ENCODE measurements at places on chromosomes 11 and 22.

DNA sequence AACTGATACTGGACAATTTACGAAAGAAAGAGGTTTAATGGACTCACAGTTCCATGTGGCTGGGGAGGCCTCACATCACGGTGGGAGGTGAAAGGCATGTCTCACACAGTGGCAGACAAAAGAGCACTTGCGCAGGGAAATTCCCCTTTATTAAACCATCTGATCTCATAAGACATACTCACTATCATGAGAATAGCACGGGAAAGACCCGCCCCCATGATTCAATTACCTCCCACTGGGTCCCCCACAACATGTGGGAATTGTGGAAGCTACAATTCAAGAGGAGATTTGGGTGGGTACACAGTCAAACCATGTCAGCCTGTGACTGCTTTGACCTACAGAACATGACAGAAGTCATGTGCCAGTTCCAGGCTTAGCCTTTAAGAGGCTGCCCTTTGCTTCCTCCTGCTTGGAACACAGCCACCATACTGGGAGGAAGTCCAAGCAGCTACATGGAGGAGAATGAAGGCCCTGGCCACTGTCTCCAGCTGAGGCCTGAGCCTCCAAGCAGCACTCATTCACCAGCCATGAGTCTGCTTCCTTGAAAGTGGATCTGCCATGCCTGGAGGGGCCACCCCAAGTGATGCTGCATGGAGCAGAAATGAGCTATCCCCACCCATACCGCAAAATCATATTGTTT lies 10.9 kb upstream of the GAL start:
- no peak for DNase-seq

GRCh38 chr11:96074551-96075310 lies 150.8 kb upstream of the MTMR2 start:
- no peak for DNase-seq

DNA sequence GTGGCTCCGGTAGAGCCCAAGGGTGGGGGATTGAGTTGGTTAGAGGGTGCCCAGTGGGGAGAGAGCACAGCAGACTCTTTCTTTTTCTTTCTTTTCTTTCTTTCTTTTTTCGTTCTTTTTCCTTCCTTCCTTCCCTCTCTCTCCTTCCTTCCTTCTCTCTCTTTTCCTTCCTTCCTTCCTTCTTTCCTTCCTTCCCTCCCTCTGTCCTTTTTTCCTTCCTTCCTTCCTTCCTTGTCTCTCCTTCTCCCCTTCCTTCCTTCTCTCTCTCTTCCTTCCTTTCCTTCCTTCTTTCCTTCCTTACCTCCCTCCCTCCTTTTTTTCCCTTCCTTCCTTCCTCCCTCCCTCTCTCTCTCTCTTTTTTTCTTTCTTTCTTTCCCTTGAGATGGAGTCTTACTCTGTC lies 4.8 kb upstream of the ALX4 start:
- no peak for DNase-seq

DNA sequence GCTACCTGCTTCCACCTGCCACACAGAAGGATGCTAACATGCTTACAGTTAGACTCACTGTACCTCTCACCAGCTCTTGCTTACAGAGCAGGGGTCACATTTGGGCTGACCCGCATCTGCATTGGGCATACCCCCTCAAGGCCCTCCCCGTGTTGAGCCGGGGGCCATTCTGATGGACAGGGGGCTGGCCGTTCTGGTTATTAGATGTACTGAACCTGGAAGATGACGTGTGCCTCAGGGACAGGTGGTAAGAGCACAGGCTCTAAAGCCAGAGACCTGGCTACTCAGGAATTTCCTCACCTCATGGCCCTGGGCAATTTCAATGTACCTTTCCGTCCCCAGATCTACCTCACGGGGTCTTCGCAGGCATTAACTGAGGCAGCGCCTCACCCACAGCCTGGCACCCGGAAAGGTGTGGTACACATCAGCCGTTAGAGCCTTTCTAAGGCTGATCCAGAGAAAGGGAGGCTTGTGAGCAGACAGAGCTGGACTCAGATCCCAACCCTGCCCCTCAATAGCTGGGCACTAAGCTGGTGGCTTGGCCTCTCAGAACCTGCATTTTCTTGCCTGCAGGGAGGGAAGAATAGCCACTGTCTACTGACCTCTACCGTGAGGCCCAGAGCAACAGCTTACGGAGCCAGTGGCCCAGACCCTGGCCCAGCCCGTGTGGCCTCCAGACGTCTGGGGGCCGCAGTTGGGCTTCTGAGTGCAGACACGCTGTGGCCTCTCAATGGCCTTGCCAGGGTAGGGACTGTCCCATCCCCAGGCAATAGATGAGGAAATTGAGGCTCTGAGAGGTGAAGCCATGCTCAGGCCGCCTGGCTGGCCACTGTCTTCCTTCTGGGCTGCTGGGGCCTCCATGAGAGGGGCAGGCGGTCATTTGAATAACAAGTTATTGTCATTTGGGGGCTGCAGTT lies 100.6 kb downstream of the MORC2 start:
- no peak for DNase-seq

DNA sequence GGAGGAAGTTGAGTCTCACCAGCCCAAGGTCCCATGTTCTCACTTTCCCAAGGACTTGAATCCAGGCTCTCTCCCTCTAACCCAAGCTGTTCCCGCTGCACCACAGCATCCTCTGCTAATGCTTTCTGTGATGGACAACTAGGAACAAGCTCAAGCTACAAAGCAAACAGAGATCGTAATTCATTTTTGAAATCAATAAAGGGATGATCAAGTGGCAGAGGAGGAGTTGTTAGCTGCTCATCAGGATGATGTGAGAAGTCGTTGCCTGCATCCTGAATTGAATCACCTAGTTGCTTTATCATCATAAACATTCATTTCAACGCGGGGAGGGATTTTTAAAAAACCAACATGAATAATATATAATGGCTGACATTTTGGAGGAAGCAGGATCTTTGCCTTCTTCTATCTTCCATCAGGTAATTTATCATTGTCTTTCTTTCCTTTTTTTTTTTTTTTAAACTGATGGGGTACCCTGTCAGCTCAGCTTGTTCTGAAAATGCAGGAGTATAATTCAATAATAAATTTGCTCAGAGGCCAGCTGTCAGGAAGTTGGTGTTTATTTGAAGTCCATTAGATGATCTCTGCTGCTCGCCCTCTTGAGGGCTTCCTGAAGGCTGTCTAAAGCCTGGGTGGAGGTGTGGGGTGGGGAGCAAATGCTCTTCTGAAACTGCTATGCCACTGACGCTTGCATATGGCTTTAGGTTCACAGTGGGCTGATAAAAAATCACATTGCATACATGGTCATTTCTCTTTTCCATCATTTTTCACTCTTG lies 174.4 kb upstream of the NARS2 start:
- DNase-seq = no peak

DNA sequence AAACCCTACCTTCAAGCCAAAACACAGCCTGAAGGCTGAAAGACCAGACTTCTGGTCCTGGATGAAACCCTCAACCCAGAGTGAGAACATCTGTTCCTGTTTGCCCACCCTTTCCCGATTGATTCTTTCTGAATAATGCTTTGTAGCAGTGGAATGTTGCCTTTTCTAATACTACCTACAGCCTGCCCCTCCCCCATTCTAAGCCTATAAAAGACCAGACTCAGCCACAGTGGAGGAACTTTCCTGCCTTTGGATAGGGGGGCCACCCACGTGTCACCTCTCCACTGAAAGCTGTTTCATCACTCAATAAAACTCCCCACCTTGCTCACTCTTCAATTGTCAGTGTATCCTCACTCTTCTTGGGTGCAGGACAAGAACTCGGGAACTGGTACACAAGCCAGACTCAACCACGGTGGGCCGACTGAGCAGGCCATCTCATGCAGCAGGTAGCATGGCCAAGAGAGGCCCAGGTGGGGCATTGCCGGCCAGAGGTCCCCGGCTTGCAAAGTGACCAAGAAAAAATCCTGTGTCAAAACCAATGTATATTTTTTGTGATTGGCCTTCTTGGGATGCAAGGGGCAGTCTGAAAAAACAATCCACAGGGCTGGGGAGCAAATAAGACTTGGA lies 6.6 kb upstream of the APOL6 start:
- no peak for DNase-seq

DNA sequence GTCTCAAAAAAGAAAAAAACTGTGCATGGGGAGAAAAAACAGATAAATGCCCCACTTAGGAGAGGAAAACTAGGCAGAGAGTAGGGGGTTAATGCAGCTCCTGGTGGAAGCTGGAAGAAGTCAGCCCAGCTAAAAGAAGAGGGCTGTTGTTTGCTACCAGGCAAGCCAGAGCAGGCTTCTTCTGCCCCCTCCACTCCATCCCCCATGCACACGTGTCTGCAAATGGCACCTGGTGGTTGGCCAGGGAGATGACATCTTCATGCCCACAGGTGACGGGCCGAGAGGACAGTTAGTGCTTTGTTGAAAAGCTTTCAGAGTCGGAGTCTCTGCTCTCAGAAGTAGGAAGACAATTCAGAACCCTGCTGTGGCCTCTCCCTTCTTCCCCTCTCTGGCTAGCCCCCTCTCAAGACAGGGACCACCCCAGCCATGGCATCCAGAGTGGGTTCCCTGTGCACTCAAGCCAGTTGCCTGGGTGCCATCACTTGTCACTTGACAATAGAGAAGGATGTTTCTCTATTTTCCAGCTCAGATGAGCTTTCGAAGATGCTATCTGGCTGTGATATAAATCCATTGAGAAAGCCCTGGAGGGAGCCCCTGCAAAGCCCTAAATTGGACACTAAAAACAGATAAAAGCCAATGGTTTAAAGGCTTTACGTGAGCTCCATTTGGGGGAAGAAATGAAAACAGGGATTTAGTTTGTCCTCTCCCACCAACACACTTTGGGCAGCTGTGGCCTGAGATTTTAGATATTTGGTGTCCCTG lies 142.0 kb downstream of the TRIM29 start:
- no peak for DNase-seq

- DNase-seq = no peak
Measured at GRCh38 chr22:30837531-30837930, 131.0 kb downstream of the MORC2 start.

DNA sequence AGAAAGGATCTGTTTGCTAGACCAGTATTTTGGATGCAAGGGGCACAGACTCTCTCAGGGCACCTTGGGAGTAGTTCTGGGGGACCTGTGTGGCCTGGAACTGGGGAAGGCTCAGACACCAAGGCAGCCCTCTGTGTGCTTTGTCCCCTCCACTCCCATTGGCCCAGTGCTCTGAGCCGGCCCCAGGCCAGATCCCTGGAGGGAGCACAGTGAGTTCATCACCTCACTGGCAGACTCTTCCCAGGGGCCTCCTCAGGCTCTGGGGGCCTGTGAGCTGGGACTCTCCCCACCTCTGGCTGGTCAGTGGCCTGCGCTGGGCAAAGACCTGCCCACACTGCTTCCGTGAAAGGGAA lies 51.7 kb downstream of the CHRDL2 start:
- no peak for DNase-seq

DNA sequence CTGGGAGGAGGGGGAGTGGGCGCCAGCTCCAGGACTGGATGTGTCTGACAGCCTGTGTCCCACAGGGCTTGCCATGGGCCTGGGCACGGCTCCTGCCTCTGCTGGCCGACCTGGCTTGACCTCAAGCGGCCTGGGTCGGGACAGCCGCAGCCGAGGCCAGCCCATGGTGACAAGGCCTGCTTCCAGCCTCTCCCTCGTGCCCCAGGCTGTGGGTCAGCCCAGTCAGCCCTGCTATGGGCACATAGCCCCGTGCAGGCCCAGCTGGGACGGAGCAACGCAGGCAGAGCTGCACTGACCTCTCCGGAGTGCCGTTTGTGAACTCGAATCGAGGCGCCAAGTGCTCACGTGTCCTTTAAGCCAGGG lies 17.9 kb downstream of the OSBPL5 start:
- no peak for DNase-seq

GRCh38 chr22:16917144-16918003 lies 90.6 kb downstream of the GAB4 start:
- no peak for DNase-seq

DNA sequence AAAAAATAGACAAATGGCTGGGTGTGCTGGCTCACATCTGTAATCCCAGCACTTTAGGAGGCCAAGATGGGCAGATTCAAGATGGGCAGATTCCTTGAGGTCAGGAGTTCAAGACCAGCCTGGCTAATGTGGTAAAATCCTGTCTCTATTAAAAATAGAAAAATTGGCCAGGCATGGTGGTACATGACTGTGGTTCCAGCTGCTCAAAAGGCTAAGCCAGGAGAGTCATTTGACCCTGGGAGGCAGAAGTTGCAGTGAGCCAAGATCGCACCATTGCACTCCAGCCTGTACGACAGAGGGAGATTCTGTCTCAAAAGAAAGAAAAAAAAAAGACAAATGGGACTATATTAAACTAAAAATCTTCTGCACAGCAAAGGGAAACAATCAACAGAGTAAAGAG lies 55.4 kb downstream of the USP35 start:
- DNase-seq = no peak

GRCh38 chr11:22466351-22466750 lies 128.2 kb downstream of the SLC17A6 start:
- no peak for DNase-seq

DNA sequence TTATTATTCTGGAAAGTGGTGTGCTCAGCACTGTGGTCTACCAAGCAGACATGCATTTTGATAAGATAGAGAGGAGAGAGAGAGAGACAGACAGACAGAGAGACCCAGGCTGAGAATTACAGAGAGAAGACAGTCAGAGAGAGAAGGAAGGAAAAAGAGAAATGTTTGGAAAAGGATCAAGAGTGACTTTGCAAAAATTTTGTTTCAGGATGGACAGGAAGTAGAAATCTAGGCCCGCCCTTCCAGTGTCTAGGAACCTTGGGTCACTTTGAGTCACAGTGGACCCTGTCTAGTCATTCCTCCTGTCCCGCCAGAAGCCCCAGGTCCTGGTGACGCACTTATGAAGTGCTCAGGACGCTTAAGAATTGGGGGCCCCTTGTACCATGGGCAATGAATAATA lies 166.7 kb downstream of the ST3GAL4 start:
- no peak for DNase-seq

DNA sequence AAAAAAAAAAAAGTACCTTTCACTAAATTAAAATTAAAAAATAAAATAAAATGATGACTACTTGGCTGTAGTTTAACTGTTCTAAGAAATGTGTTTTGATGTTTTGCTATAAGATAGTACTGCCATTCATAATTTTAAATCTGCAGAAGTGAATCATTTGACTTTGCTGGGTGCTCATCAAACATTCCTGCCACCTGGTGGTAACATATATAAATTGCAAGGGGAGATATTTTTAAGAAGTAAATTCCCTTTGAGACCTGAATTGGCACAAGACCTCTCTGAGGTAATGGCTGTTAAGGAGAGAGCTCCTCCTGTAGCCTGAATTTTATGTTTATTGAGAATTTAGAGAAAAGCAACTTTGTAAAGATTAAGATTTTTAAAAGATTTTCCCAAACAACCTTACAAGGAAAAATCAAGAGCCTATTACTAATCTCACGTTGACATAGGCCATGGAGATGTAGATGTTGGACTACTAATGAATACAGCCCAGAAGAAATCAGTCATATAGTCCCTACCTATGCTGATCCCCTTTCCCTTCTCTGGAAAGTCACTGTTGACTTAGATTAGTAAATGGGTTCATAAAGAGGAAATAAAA lies 11.9 kb upstream of the NARS2 start:
- no peak for DNase-seq

- DNase-seq = no peak
Measured at GRCh38 chr11:130829920-130830511, 86.3 kb downstream of the SNX19 start.

DNA sequence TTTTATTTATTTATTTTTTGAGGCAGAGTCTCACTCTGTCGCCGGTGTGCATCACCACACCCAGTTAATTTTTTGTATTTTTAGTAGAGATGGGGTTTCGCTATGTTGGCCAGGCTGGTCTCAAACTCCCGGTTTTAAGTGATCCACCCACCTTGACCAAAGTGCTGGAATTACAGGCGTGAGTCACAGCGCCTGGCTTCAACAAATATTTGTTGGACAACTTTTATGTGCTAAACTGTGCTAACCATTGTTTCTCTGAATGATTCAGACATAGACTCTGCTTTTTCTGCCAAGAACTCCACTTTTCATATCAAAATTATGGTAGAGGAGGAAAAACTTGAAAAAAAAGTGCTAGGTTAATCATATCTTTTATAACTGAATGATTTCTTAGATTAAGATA lies 36.3 kb downstream of the MMP7 start:
- no peak for DNase-seq
